ENCODE measurements at places on chromosomes 12 and 14. TPM values are rescaled to one million over a fixed set of nuclear protein-coding genes. Genes with fewer than 3 reads are reported as not detected.
A peak's percentile ranks its signal among the peaks of the same experiment; 100 is the strongest.

The C1RL gene
- total RNA-seq: 22.2 TPM

DNA sequence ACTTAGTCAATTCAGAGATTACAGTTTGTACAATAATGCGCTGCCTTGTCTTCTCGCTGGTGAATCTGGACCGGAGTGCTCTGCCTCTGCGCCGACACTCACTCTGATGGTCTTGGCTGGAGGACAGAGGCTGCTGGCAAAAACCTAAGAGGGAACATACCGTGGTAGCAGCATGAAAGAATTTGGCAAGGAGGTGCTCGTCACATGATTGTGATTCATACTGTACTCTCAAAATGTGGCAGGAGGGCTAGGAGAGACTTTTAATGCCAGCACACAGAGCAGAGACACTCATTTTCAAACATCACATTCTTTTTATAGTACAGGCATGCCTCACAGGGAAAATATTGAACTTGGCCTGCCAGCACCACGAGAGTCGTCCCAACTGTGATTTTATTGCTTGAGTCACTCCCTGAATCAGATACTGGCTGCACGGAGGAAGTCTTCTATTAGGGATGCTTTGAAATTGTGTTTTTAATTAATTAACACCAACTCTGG is 67.8 kb downstream of the HMGA2 start:
- peak; percentile 98 for DNase-seq

DNA sequence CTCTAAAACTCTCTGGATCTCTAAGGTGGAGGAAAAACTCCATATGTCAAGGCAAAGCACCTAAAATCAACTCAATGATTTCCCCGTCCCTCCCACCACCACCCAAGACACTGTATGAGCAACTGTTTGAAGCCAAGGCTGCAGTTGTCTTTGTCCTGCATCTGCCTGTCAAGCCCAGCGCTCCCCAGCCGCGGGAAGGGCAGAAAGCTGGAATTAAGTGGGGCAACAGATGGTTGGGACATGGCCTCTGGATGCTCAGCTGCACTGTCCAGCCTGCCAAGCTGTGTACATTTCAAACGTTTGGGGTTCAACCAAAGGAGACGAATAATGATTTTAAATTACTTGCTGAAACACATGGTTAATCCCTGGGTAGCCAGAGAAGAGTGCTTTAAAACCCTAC is 42.2 kb upstream of the PTGR2 start:
- DNase-seq: no peak

GRCh38 chr14:74239848-74240793 is 872 bp downstream of the VSX2 start:
- peak; percentile 35 for DNase-seq

The DCAF4 gene
- total RNA-seq: 21.9 TPM

GRCh38 chr14:78683981-78684380 is 513.8 kb downstream of the NRXN3 start:
- no peak for DNase-seq

DNA sequence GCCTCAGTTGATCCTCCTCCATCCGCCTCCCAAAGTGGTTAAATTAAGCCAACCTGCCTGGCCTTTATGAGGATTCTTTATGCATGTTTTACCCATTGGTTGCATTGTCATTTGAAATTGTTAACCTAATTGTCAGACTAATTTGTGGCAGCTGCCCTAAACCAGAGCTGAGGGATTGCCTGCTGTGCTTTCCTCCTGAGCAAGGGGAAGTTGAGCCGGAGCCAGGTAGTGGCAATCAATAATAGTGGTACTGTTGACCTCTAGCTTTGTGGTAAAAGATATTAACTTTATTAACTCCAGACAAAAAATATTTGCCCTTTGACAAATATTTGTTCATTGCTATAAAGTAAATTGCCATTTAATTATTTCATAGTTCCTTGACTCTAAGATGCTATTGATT is 5.6 kb upstream of the HEBP1 start:
- no peak for DNase-seq

DNA sequence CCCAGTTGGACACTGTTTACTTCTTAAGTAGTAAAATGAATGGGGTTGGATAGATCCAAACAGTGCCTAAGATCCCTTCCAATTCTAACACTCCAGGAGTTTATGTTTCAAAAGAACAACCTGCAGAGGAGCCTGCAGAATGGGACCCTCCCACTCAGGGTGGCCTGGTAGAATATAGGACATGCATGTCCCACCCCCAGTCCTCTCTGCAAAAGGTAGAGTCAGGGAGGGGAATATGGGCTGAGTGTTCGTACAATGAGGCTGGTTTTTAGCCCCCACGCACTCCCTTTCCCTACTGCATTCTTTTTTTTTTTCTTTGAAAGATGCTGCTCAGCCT is 11.8 kb upstream of the NYNRIN start:
- DNase-seq: no peak

DNA sequence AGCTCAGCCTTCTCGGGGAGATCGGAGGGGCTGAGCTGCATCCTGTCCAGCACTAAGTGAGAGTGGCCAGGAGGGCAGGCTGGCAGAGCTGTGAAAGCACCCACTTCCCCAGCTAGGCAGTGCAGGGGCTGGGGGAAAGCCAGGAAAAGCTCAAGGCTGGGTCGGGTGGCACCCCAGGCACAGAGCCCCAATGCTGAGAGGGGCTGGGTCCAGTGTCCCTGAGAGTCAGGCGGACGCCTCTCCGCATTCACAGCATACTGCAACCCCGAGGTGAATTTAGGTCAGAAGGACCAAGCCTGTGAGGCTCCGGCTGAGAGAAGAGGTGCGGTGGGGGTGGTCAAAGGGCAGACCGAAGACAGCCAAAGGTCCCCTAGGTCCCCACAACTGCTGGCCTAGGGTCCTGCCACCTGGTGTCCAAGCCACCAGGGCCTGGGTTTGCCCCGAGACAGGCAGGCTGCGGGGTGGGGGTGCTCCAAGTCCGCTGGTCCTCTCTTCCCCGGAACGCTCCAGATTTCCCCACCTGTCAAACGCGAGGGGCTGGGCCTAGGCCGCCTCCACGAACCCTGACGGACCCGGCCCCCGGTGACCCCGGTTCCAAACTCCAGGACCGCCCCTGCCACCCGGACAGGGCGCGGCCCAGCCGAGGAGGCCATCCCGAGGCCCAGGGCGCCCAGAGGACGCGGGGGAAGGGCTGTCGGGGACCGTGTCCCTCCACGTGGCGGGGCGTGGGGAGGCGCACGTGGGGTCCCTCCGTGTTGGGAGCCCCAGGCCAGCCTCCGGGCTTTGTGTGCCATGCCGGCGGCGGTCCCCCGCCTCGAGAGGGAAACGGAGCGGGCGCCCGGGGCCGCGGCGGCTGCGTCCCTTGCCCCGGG is 527 bp downstream of the CAMKK2 start:
- peak; percentile 63 for DNase-seq

GRCh38 chr14:95699412-95699811 is 13.2 kb downstream of the TCL1B start:
- DNase-seq: no peak

DNA sequence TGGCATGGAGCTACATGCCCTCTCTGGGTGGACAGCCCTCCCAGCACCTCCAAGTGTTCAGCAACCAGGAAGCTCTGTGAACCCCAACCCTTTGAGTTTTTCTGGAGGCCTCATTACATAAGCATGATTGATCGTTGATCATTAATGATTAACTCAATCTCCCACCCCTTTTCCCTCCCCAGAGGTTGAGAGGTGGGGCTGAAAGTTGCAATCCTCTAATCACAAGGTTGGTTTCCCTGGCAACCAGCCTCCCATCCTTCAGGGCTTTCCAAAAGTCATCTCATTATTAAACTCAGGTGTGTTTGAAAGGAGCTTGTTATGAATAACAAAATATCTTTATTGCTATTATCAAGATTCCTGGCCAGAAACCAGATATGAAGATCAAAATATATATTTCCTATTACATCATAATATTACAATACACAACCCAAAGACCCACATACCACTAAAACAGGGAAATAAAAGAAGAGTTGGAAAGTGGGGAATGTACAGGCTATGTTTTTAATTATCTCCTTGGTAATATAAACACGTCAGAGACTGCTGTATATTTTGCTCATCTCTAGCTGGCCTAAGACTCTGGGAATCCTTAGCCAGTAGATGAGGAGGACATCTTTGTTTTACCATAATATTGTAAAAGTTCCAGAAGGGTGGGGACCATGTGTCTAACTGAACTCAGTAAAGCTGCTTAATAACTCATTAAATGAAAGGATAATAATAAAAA is 73.6 kb downstream of the SSPN start:
- DNase-seq: peak; percentile 59

DNA sequence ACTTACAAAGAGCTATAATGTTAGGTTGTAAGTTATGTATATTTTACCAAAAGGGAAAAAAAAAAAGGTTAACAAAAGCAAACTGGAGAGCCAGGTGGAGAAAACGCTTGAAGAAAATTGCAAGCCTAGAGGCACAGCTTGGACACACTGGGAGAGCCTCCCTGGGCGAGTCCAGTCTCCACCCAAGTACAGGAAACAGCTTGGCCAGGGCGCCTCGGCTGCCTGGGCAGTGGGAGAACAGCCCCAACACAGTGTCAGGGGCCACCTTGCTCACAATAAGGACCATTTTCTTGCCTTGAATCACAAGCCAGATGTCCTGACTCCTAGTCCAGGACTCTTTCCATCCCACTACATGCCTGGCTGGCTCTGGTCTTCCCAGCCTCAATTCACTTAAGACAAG is 33.3 kb downstream of the TTC7B start:
- no peak for DNase-seq

- DNase-seq: peak; percentile 72
Measured at GRCh38 chr12:91958816-91959215, 186.8 kb downstream of the BTG1 start.

DNA sequence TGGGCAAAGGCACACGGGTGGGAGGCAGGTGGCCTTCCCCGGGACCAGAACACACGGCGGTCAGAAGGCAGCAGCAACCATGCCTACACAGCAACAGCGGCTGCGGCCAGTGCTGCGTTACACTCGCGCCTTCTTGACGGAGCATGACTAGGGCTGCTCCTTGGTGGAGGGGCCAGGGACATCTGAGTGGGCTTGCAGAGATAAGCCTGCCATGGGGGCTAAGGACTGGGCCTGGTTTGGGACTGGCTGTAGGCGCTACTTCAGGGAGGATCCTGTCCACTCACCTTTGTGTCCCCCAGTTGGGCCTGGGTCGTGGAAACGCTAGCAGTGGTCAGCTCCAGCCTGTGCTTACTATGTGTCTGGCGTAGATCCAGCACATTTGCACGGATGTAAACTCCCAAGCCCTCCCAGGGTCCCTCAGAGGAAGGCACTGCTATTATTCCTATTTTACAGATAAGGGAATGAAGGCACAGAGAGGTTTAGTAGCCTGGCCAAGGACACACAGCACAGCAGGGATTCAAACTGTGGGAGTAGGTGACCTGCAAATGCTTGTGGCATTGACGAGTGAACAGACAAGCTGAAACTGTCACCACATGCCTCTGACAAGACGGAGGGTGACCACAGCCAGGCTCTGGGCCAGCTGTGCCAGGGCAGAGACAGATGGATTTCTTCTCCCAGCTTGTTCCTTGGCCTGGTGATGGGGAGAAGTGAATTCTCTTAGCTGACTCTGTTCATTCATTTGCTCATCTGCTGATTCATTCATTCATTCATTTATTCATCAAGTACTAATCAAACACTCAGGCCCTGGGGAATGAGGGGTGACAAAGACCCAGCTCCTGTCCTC is 31.9 kb upstream of the DLK1 start:
- DNase-seq: no peak

DNA sequence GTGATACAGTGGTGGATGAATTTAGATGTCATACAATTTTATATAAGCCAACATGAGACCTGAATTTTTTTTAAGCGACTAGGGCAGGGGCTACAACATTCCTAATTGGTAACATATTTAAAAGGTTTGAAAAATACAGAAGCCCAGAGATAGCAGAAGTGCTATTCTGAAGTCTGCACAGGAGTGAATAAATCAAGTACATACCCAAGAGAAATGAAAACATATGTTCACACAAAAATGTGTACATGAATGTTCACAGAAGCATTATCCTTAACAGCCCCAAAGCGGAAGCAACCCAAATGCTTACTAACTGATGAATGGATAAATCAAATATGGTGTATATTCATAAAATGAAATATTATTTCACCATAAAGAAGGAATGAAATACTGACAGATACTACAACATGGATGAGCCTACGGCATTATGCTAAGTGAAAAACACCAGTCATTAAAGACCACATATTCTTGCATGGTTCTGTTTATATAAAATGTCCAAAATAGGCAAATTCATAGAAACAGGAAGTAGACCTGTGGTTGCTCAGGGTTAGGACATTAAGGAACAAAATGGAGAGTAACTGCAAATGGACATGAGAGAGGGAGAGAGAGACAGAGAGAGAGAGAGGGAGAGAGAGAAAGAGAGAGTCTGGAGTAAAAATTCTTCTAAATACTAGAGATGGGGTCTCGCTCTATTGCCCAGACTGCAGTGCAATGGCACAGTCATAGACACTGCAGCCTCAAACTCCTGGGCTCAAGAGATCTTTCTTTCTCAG is 28.0 kb upstream of the GXYLT1 start:
- DNase-seq: no peak

DNA sequence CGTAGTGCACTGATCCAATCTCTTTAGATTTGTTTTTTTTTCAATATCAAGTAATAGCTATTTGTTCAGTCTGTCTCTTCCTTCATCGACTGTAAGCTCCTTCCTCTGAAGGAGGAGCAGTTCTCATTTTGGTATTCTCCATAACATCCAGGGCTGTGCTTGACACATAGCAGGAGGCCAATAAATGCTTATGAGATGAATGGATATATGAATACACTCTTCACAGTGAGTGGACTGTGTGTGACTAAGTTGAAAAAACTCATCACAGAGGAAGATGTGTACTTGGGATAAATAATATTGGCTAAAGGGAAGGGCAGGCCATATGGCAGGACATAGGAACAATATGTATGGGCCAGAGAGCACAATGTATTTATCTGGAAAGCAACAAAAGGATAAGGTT is 205.3 kb upstream of the PRICKLE1 start:
- DNase-seq: peak; percentile 75

DNA sequence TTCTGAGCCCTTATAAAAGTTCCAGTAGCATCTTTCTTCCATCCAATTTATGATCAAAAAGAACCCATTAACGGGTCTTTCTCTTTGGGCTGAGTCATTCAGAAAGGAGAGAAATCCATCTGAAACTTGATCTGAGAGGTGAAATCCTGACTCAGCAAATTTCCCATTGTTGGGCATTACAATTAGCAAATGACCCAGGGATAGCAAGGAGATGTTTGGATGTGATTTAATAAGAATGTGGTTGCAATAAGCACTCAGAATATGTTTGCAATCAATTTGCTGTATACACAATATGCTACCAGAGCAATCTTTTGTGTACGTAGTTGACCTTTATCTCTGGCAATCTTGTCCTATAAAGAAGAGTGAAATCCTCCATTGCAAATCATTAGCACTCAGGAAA is 122.7 kb downstream of the CCDC60 start:
- no peak for DNase-seq

DNA sequence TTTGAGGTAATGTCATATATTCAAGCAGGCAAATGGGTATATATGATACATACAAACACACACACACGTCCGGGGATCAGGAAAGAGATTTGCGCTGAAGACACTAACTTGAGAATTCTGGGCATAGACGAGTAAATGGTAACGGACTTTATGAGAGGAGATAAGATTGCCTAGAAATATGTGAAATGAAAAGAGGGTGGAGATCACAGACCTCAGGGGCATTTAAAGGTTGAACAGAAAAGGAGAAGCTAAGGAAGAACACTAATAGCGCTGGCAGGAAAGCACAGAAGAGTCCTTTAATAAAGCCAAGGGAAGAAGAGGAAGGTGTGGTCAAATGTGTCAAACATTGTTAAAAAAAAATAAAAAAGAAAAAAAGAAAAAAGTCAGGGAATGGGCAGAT is 13.1 kb downstream of the CRY1 start:
- no peak for DNase-seq

The KRT72 gene
- not detected for total RNA-seq

GRCh38 chr14:73250317-73250713 is 13.0 kb downstream of the PAPLN start:
- DNase-seq: no peak

All from GM23248 (cell line).